ENCODE measurements at places on chromosomes 2 and 18. TPM values are rescaled to one million over a fixed set of nuclear protein-coding genes. Genes with fewer than 3 reads are reported as not detected.

DNA sequence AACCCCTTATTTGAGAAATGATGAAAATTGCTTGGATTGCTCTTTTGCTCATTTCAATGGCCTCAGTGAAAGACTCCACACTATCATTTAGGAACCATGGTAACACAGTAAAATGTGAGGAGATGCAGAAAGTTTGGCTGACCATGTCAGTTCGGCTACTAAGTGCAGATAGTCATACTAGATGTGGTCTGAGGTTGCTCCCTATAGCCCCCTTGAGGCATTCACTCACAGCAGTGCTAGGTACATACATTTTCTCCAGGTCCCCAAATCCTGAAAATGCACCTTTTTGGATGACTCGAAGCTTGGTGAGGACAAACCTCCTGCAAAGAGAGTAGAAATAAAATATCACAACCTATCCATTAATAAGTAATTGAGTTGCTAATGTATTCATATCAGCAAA is 86.3 kb downstream of the FSHR start:
- no peak for DNase-seq

GRCh38 chr2:233062451-233062850 is 2.3 kb downstream of the INPP5D start:
- DNase-seq = no peak

The DSC2 gene
- total RNA-seq = not detected

DNA sequence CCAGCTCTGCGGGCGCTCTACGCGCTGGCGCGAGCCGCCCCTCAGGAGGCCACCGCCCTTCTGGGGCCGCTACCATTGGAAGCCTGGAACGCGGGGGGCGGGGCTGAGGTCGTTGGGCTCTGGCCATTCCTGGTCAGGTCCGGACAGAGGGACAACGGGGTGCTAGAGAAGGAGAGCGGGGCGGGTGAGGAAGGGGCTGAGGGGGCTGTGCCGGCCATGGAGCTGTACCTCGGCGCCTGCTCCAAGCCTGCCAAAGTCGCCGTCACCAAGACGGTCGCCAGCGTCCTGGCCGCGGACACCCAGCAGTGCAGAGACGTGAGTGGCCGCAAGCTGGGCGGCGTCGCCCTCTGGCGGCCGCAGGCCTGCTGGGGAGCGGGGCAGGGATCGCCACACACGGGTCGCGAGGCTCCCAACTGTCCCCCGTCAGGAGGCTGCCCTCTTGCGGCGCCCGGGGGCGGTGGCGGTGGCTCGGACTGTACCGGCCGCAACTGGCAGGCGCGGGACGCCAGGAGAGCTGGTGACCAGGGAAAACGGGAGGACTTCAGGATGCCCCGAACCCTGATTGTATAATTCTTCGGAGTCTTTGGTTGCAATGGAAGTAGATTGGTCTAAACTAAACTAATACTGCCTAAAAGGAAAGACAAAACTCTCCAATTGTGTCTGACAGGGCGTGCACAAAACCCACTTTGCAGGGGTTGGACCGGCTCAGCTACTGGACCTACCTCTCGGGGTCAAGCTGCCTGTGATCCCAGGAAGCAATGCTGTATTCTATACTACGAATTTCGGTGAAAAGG is at the start of gene FSIP2:
TSS of gene FSIP2 (plus strand) at position 126 of the 794 bp plus-strand sequence. CDS start at position 217, 91 bp downstream.
- no peak for DNase-seq

DNA sequence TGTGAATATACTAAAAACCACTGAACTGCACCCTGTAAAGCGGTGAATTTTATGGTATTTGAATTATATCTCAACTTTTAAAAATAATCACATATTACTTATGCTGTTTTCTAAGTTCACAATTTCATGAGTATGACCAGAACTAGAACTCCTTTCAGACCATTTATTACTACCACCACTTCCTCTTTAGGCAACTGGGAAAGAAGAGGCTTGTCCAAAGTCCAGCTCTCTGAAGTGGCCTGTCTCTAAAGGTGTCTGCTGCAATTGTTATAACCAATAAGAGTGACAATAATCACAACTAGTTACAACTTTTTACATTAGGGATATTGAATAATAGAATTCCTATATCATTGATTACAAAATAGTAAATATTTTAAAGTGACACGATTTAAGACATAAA is 267.9 kb upstream of the PIK3C3 start:
- DNase-seq = no peak

The GAREM1 gene
- 0.15 TPM for total RNA-seq

- DNase-seq = peak; percentile 98
Observed at GRCh38 chr2:33134086-33134771, 187.5 kb downstream of the LTBP1 start.

DNA sequence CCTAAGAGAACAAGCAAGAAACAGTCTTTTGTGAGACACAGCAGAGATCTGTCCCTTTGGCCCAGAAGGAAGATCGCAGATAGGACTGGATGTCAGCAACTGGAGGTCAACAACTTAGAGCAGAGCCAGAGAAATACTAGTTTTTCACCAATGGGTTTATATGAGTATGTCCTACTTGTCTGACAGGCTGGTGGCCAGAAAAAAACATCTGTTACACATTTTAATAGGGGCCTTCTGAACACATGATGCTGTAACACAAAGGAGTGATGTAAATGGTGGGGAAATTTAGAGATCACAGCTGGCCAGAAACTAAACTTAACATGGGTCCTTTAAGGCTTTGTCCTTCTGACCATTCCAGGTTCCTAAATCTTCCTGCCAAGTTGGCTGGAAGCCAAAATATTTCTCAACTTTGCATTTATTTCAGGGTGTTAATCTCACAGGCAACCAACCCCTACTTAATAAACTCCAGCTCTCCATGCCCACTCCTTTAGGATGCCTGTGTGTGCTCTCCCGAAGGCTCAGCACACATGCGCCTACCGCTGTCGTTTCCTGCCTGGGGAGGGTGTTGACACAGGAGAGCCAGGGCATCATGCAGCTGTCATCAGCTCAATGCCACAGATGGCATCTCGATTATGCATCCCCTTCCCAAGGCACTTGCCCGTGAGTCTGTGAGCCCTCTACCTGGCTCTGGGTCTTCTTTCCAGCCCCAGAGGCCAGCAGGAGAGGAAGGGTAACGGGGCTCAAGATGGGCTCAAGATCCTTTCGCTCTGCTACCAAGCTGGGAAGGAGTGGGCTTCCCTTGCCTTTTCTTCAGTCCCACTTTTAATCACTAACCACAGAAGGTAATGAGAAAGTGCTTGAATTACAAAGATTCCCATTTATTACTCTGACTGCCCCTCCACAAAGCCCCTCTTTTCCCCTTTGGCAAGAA is 252.5 kb downstream of the ETAA1 start:
- no peak for DNase-seq

- no peak for DNase-seq
Observed at GRCh38 chr2:74841641-74842040, 7.7 kb downstream of the HK2 start.

- DNase-seq = no peak
Observed at GRCh38 chr2:189309331-189309730, 129.8 kb upstream of the COL5A2 start.

DNA sequence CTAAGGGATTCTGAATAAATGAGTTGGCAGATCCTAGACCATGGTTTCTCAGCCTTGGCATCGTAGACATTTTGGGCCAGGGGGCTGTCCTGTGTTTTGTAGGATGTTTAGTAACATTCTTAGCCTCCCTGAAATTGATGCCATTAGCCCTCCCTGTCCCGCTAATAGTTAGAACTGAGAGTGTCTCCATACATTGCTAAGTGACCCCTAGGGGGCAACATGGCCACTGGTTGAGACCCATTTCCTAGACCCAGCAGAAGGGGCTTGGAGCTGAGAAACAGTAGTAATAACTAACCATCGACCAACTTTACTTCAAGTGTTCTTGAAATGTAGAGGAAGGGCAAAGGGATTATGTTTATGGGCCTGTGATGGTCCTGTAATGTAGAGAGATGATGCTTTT is 40.8 kb downstream of the KCMF1 start:
- no peak for DNase-seq

GRCh38 chr2:8624855-8625398 is 56.9 kb upstream of the ID2 start:
- DNase-seq = no peak

DNA sequence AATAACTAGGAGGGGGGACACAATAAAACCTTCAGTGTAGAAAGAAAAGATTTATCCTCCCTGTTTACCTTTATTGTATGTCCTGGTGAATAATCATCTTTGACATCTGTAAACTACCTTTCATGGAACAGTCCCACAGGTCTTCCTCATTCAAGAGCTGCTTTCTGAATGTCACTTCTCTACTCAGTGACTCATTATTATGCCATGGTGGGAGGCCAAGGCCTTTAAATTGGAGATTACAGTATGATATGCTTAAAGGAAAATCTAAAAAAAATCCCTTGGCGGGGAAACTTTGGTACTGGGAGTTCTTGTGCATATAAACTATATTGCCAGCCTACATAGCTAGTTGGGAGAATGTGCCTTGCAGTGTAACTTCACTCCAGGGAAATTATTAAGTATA is 713.0 kb downstream of the TDRD15 start:
- DNase-seq = no peak

DNA sequence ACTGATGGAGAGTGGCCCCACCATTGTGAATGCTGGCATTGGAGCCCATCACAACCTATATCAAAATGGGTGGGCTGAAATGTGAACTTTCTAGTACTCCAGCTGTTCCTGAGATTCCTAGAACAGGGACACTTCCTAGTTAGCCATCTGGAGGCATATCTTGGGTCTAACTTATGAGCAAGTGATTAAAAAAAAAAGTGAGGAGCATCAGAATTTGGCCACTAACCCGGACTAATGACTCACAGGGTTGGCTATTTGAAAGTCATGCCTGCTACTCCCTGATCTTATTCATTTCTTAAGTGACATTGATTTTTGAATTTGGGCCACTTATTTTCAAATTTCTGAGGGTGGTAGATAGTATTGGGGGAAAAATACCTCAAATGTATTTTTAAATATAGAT is 216.6 kb downstream of the HRH4 start:
- DNase-seq = peak; percentile 4

The SKOR2 gene
- not detected for total RNA-seq

Measured in HFFc6 (cell line).